AG08396 (cell line): ENCODE measurements at places on chromosomes 12 and 14.

- DNase-seq: peak; percentile 47
These were observed 2.9 kb upstream of the RAB35 start for GRCh38 chr12:120119271-120119973.

DNA sequence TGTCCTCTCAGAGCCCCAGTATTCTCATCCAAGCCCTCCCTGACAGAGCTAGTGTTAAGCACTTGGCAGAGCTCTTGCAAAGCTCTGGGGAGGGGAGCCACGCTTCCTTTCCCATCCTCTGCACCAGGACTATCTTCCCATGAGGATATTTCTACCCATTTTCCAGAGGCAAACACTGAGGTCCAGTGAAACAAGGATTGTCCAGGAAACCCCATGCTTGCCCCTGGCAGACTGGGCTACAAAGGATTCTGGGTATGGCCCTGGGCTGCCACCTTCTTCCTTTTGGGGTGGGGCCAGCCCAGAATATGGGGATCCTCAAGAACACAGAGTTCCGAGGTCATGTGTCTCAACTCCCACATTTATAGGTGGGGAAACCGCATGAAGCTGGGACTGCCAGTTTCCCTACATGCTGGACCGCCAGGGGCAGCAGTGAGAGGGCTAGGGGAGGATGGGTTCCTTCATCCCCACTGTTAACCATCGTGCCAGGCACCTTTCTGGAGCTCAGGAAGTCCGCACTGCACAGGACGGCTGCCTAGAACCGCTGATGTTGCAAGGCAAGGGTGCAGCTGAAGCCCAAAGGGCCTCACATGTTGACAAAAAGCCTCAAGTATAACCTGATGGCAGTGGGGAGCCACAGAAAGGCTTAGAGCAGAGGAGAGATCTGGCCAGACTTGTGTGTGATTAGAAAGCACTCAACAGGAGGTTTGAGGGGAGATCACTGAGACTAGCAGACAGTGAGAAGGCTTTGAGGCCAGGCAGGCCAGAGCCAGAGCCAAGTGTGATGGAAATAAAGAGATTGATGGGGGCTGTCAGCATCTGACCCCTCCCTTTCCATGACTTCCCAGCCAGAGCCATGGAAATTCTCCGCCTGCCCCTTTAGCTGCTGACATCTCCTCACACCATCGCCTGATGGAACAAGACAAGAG lies 5.5 kb upstream of the CCDC85C start:
- no peak for DNase-seq

DNA sequence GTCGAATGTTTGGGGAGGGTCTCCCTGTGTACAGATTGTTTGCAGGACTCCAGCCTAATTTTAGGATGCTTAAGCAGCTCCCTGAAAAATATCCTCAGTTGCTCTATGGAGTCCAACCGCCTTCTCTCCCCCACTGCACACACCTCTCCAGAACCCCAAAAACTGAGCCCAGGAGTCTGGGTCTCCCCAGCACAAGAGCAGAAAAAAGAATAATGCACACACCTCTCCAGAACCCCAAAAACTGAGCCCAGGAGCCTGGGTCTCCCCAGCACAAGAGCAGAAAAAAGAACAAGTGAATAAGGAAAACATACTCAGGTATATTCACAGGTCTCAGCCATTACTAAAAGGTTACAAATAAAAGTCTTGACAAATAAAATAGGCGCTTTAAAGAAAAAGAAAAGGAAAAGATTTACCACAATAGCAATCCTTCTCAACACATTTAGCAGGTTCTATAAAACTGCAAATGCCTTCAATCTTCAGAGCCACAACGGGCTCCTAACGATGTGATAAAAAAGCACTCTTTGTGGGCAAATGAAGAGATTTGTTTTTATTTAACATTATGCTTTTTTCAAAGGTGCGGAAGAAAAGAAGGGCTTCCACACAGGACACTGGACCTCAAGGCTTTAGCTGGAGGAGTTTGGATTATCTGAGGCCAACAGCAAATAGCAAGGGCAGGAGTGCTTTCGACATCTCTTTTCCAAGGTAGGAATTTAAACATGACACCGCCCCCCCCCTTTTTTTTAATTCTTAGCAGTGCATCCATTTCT lies 8.2 kb downstream of the BCL11B start:
- DNase-seq: no peak

DNA sequence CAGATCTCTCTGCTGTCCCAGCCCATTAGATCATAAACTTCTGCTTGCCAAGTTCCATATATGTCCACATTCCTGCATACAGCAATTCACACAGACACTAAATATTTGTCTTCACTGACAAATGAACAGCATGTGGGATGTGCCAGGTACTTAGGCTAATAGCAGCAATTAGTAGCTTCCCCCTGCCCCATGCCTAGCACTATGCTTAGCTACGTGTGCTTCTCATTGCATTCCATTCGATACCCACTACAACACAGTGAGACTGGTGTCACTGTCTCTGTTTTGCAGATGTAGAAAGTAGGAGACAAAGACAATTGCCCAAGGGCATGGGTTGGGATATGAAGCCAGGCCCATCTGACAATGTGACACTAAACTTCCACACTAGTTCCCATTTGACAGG lies 308.4 kb downstream of the BCL11B start:
- no peak for DNase-seq

- no peak for DNase-seq
These were observed 9.8 kb downstream of the GALNT4 start for GRCh38 chr12:89514751-89515150.

DNA sequence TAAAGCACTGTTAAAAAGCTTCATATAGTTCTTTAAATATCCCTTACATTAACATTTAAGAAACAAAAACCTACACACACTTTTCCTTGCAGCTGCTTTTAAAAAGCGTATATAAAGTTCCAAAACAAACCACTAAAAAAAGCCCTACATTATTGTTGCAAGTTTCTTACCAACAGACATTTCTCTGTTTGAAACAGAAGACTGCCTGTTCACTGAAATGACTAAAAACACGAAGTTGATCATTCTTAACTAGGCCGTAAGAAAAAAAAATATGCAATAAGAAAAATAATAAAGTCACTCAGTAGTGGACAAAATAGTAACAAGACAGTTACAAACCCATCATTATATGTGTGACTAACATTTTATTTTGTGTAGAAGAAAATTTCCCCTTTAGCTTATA lies 37.3 kb downstream of the KIF21A start:
- no peak for DNase-seq

- no peak for DNase-seq
These were observed 2.3 kb downstream of the PIWIL1 start for GRCh38 chr12:130339951-130340350.

DNA sequence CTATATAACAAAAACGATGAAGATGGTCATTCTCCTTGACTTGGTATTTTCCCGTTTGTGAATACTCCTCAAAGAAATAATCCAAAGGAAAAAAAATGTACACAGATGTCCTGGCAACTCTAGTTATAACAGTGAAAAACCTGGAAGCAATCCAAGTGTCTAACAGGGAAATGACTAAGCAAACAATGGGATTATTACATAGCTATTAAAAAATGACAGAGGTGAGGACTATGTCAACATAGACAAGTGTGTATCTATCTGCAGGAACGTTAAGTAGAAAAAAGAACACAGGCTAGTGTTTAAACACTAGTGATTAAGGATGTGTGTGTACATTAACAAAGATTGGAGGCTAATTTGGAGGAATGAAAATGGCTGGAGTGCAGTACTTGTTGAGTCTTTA lies 5.9 kb upstream of the APOLD1 start:
- DNase-seq: peak; percentile 43

- DNase-seq: no peak
These were observed 19.4 kb downstream of the TCTN2 start for GRCh38 chr12:123690191-123690840.

DNA sequence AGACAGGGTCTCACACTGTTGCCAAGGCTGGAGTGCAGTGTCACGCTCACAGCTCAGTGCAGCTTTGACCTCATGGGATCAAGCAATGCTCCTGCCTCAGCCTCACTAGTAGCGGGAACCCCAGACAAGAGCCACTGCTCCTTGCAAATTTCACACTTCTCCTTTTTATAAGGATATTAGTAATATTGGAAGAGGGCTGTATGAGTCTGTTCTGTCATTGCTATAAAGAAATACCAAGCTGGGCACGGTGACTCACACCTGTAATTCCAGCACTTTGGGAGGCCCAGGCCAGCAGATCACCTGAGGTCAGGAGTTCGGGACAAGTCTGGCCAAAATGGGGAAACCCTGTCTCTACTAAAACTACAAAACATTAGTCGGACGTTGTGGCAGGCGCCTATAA lies 12.9 kb upstream of the ORAI1 start:
- no peak for DNase-seq

- DNase-seq: no peak
These were observed 168.2 kb downstream of the ACSS3 start for GRCh38 chr12:81245907-81246570.

- DNase-seq: no peak
These were observed 103.9 kb downstream of the ARID2 start for GRCh38 chr12:45833401-45833800.

DNA sequence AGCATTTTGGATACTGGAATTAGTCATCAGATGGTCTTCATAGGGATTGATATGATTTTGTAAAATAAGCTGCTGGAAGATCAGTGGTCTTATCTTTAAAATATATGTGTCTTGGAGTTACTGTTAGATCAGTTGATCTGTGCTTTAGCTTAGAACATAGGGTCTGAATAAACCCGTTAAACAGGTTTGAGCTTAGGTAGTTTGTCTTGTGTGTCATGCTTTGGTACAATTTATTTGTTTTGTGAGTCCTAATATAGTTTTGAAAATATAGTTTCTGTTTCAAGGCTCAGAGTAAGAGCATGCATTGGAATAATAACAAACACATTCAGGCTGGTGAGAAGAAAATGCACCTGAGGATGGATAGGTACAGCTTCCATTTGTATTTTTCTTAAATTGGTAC lies 505.0 kb downstream of the SLC16A7 start:
- no peak for DNase-seq

- DNase-seq: no peak
These were observed 52.3 kb upstream of the RFLNA start for GRCh38 chr12:124242529-124243065.

GRCh38 chr12:93741659-93742109 lies 64.5 kb downstream of the CRADD start:
- peak; percentile 33 for DNase-seq

- peak; percentile 42 for DNase-seq
These were observed 1.3 kb downstream of the TEAD4 start for GRCh38 chr12:2960390-2960956.

- no peak for DNase-seq
These were observed 3.2 kb upstream of the CRIP1 start for GRCh38 chr14:105483300-105484068.

DNA sequence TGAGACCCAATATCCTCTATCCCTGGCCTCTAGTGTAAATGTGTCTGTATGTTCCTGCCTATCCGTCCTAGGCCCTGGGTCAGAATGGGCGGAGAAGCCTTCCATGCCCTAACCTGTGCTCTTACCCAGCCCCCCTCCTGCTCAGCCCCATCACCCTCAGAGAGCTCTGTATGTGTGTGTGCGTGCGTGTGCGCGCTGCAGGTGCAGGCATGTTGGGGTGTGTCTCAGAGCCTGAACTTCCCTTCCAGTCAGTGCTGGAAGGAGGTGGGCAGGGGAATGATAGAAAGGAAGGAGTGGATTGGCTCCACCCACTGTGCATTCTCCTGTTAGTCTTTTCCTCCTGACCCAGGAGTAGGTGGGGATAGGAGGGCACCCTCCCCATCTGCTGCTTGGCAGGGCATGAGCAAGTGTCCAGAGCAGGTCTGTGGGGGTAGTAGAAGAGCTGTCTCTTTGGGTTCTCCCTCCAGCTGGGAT lies 7.2 kb downstream of the NAB2 start:
- DNase-seq: no peak

- no peak for DNase-seq
These were observed 277.2 kb downstream of the SYT1 start for GRCh38 chr12:79141776-79142175.

- no peak for DNase-seq
These were observed 5.6 kb upstream of the NFATC4 start for GRCh38 chr14:24362241-24362960.

GRCh38 chr12:16076557-16076956 lies 165.4 kb downstream of the DERA start:
- DNase-seq: peak; percentile 35

DNA sequence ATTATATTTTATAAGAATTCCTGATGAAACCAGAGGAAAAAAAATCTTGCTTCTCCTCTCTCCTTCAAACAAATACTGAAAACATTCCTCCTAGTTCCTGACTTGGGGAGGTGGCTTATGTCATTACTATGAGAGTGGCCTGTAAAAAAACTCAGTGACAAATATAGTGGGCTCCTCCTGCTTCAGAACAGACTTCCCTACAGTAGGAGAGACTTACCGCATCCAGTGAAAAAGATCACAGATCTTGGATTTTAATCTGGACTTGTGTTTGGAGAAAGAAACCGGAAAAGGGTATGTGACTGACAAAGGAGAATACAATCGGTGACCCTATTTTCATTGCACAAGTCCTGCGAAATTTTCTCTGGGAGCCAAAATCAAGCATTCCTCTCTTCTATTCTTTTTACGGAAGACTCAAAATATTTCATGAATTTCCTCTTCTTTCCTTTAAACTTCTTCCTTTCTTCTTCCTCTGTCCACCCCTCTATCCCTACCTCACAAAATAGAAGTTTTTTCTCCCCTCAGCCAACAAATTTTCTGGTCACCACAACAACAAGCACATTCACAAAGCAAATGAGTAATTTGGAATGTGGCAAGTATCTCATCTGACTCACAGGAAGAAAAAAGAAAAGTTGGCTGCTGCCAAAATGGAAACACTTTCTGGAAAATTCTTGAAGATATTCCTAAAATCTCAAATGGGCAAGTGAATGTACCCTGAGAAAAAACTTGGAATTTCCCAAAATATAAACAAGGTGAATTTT lies 185.1 kb upstream of the CDKN3 start:
- DNase-seq: peak; percentile 75

GRCh38 chr12:53443955-53444354 lies 2.4 kb downstream of the PRR13 start:
- DNase-seq: no peak

DNA sequence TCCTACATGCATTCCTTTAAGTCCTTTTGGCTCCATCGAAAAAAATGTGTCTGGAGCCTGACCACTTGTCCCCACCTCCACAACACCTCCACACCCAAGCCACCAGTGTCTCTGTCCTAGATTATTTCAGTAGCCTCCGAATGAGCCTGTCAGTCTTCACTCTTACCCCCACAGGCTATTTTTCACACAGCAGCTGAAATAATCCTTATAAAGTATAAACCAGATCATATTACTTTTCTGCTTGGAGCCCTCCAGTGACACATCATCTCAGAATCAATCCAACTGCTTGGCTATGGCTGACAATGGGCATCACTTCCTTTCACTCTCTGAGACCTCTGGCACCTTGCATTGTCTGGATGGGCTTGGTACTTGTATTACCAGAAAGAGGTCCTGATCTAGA lies 44.9 kb downstream of the BBS10 start:
- no peak for DNase-seq

DNA sequence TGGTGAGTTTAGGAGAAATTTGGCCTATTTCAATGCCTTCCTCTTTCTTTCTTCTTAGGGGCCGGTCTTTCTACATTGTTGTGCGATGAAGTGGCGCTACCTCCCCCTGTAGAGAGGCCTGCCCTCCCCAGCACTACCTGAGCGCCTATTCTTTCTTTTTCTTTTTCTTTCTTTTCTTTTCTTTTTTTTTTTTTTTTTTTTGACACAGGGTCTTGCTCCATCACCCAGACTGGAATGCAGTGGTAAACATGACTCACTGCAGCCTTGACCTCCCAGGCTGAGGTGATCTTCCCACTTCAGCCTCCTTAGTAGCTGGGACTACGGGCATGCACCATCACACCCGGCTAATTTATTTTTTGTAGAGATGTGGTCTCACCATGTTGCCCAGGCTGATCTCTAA lies 136.1 kb upstream of the MAX start:
- no peak for DNase-seq

- DNase-seq: no peak
These were observed 101.8 kb downstream of the CMKLR1 start for GRCh38 chr12:108237272-108237671.
